Lower leg skin (tissue), 4 donors: ENCODE measurements at places on chromosomes 7 and 10. TPM values are rescaled to one million over a fixed set of nuclear protein-coding genes. Genes with fewer than 3 reads are reported as not detected.

- DNase-seq, result no peak
Measured at GRCh38 chr10:55091691-55092328, 290.8 kb upstream of the PCDH15 start.

ANKRD30A gene
- 0.11 TPM for total RNA-seq

WDR11 gene
- 37.7 TPM for total RNA-seq

NUTM2A gene
- total RNA-seq, result 2.5 TPM

OIT3 gene
- total RNA-seq, result not detected

DNA sequence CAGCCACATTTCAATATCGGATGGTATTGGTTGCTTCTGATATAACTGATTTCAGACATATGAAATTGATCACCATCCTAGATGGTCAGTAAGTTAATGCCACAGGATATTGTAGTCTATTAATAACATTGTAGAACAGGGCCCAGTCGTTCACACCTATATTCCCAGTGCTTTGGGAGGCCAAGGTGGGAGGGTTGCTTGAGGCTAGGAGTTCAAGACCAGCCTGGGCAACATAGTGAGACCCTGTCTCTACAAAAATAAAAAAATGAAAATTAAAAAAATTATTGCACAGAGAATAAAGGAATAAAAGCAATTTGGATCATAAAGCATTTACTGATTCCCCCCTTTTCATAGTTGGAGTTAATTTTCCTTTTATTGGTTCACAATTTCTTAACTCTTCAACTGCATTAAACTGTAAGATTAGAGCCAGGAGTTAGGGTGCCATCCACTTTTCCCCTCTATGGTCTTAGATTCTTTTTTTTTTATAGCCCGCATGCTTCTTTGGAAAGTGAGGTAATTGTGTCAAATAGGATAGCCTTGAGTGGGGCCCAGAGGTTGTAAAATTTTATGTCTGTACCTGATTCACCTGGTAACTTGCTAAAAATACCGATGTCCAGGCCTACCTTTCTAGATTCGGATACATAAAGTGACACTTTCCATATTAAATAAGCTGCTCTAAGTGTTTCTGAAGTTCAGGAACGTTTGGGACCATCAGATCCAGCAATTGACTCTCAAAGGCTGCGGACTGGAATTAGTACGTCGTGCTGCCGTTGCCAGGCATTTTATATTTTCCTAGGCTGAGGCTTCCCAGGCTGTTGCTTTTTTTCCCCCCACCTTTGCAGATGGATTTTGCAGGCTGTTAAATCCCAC lies 24.7 kb downstream of the ADK start:
- DNase-seq, result no peak

DNA sequence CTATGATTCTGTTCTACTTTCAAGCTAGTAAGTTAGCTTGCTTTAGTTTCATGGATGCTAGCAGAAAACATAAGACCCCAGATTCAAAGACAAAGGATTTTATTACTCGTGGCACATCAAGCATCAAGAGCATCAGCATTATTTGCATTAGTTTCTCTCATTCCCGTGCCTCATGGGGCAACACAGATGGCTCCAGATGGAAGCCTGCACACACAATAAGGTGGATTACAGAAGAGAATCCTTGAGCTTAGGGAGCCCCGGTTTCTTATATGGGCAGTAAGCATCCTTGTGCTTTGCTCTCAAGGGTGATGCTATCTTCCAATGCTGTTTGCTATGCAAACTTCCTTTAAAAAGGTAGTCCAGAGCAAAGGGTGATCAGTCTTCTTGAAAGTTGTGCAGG lies 10.7 kb upstream of the CAPZA2 start:
- no peak for DNase-seq

- DNase-seq, result no peak
Measured at GRCh38 chr7:107779647-107780099, 23.4 kb downstream of the SLC26A3 start.

DNA sequence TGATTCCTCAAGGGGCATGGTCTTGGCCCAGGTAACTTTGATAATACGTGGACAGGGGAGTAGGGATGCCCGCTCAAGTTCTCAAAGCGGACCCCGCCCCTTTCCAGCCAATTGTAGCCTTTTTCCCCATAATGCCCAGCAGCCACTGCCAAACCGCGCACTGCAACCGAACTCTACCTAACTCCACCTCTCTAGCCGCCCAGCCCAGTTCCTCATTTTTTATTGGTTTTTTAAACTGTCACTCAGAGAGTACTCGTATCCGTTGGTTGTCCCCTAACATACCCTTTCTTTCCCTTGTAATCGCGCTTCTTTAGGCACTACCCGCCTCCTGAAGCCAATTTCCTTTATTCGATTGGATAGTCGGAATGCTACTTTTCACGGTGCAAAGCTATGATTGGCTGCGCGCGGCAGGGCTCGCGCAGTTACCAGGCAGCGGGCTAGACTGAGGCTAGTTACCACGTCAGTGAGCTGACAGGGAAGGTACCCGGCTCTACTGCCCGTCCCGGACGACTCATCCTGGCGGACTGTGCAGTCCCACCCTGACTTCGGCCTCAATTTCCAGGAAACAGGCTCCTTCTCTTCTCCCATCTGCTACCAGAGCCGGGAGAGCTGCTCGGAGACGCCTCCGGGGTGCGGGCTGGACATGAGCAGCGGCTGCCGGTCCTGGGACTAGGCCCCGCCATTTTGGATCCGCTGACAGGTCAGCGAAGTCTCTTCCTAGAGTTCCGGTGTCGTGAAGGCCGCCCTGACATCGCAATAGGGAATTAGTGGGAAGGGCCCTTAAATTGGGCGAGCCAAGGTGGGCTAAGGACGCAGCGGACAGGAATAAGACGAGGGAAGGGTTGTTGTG lies at the start of gene GBF1:
Gene GBF1 (plus strand): TSS at position 451 of the 850 bp plus-strand sequence. CDS start 13,407 bp downstream, outside the sequence.
- peak; percentile 98 for DNase-seq

DNA sequence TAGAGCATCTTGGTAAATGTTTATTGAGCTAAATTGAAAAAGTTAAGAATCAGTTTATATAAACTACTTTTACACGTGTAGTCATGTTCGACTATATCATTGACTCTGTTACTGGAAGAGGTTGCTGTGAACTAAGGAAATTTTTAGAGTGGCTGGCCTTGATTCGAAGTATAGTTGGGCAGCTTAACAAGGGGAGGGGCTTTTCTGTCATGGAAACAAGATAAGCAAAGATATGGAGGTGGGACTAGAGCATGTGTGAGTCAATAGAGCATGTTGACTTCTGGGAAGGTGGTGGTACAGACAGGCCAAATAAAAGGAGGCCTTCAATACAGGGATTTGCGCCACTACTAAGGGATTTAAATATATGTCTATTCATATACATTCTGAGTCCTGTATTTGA lies 7.6 kb downstream of the ATP5F1C start:
- no peak for DNase-seq

GPR37 gene
- 6.1 TPM for total RNA-seq

NKX2-3 gene
- total RNA-seq, result not detected

MEIG1 gene
- total RNA-seq, result not detected

- DNase-seq, result no peak
Measured at GRCh38 chr10:97416565-97416964, 9.4 kb upstream of the PGAM1 start.

DNA sequence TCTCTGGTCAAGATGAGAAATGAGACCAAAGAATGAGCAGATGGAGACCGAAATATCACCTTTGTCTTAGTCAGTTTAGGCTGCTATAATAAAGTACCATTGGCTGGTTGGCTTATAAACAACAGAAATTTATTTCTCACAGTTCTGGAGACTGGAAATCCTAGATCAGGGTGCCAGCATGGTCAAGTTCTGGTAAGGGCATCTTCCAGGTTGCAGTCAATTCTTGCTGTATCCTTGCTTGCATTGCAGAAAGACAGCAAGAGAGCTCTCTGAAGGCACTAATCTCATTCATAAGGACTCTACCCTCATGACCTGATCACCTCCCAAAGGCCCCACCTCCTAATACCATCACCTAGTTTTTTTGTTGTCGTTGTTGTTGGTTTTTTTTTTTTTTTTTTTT lies 52.7 kb upstream of the MKLN1 start:
- no peak for DNase-seq

DNA sequence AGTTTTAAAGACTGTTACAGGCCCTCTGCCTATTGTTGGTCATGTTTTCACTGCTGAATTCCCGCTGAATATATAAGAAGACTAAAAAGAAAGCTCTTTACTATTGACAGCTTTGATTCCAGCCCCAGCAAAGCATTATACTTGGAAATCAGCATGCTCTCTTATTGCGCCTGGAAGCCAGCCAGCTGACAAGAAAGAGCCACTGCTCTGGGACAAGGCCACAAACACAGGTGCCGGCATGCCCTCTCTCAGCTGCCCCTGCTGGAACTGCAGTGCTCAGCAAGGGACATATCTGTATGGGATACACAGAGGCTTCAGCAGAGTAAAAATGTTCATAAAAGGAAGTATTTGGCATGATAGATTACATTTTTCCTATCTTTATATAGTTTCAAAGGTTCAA lies 523.9 kb downstream of the ADRA2A start:
- DNase-seq, result no peak

OR13A1 gene
- not detected for total RNA-seq

DNA sequence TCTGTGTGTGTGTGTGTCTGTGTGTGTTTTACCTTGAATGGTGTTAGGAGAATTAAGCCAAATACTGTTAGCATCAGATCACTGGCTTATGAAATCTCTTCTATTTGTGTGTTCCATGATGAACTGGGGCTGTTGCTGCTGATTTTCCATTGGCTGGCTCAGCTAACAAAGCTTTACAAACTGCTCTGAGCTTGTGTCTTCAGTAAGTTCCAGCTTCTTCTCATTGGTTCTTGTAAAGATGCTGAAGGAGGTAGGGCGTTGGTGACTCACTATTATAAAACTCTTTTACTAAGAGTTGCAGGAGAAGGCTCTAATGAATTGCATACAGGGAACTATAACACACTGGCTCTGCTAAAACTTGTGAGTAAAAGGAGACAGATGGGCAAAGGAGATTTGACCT lies 136.4 kb upstream of the PRKCQ start:
- no peak for DNase-seq

ADGRA1 gene
- not detected for total RNA-seq

DNA sequence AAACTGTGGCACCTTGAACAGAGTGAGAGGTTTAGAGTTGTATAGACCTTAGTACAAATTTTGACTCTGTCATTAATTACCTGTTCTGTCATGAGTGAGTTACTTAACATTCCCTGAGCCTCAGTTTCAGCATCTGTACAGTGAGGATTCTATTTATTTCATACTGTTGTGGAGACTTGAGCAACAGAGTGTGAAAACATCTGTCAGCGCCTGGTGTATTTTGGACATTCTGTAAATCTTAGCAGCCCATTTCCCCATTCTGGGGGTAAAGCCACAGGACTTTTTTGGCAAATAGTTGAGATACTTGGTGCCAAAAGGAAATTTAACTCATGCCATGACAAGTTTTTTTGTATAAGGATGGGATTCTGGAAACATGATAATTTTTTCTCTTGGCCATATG lies 94.8 kb downstream of the AUTS2 start:
- no peak for DNase-seq

GIMAP4 gene
- total RNA-seq, result 10.6 TPM

- no peak for DNase-seq
Measured at GRCh38 chr10:113890769-113891168, 36.3 kb downstream of the NHLRC2 start.

- DNase-seq, result no peak
Measured at GRCh38 chr7:121073463-121074099, 85.1 kb downstream of the CPED1 start.

DNA sequence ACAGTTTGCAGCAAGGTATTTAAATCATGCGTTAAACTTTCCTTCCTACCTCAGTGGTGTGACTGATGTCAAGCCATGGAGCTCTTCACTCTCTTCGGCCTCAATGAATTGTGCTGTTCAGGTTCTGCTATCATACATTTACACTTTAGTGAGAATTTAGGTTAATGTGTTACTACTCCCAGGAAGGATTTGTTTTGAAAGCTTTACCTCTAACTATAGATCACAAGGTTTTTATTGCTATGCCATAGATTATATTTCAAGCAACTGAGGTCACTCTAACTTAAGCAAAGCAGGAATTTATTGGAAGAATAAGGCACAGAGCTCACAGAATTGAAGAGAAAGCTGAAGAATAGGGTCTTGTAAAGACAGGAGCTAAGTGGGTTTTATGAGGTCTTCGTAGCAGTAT lies 11.0 kb upstream of the ADD3 start:
- no peak for DNase-seq

TAS2R4 gene
- total RNA-seq, result 1.6 TPM

IDI2 gene
- total RNA-seq, result not detected

CYP3A7 gene
- total RNA-seq, result not detected

- no peak for DNase-seq
Measured at GRCh38 chr10:114681542-114681941, 23.5 kb upstream of the ABLIM1 start.

GRCh38 chr10:53754596-53755250 lies 982.1 kb upstream of the MBL2 start:
- DNase-seq, result no peak

DNA sequence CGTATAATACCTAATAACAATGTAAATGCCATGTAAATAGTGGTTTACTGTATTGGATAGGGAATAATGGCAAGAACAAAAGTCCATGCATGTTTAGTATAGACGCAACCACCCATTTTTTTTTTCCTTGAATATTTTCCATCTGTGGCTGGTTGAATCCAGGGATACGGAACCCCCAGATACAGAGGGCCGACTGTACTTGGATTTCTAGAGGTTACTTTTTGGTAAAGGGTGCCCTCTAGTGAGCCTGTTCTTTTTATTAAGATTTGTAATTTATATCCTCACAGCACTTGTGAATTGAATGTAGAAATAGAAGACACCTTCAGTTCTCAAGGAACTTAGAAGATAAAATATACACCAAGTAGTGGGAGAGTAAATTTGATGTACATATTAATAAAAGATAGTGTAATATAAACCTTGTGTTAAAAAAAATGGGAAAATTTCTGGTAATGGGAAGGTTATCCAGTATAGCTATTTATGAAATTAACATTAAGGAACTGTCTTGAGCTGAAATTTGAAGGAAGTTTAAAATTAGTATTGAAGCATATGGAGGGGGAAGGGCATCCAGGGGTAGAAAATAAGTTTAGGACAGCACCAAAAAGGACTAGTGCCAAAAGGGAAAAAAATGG lies 32.0 kb downstream of the EXOC6 start:
- DNase-seq, result no peak

ZNF853 gene
- 5.6 TPM for total RNA-seq

GRCh38 chr7:67896721-67897120 lies 900.1 kb downstream of the TYW1 start:
- DNase-seq, result no peak
